Sciatic nerve (tissue), 2 donors: ENCODE measurements at places on chromosomes 4 and X.

- no peak for DNase-seq
Measured at GRCh38 chr4:85672959-85673358, 198.0 kb downstream of the ARHGAP24 start.

GRCh38 chr4:151715881-151716280, 44.9 kb downstream of the GATB start:
- DNase-seq, result no peak

DNA sequence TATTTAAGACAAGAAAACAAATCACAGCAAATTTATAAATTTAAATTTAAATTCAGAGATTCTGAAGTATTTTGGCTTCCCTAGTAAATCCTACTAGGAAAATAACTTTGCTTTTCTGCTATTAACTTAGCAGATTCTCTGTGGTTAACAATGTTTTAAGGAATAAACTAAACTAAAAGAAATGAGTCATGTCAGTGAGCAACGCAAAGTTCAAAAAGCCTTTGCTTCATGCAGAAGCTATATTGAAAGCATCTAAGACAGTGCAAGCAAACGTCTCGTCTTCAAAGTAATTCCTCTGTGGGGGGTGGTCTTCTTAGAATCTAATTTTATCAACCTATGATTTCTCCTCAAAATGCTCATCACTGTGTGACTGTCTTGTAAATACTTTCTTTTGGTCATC, 30.1 kb downstream of the GABRB1 start:
- no peak for DNase-seq

DNA sequence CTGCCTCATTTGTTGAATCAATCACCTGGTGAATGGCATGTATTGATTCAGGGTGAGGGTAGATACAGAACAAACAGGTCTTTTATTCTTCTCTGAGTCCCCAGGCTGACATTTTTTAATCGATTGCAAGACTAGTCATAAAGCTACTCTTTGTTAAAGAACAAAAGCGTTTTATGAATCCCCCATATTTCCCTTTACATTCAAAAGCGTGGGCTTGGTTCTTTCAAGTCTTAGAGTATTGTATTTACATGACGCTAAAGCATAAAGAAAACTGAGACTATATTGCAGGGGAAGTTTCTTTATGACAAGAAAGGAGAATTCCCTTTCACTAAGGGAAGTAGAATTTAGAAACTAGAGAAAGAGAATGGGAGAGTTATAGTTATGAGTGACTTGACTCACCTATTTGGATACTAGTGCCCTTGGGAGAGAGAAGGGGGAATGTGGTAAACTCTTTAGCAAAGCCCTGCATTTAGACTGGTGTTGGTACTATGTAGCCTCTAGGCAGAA, 69.3 kb upstream of the PDE5A start:
- DNase-seq, result no peak

- DNase-seq, result no peak
Measured at GRCh38 chr4:7516096-7516772, 81.5 kb upstream of the PSAPL1 start.

DNA sequence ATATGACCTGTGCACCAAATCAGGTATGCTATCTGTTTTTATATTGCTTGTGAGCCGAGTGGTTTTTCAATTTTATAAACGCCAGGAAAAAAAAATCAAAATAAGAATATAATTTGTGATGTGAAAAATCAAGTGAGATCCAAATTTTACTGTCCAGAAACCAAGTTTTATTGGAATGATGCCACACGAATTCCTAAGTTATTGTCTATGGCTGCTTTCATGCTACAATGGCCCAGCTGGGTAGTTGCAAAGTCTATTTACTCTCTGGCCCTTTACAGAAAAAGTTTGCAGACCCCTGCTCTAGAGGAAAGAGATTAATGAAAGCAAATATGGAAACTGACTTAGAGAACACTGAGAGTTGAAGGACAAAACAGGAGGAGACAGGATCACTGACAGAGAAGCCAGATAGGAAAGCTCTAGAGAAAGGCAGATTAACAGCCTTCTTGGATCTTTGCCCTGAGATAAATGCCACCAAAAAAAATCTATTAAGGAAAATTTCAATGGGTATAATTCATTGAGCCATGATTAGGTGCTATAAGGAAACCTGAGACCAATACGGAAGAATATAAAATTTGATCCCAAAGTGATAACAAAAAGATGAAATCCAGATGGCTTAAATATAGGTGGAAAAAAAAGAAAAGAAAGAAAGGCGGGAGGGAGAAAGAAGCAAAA, 29.8 kb downstream of the PRSS12 start:
- no peak for DNase-seq

DNA sequence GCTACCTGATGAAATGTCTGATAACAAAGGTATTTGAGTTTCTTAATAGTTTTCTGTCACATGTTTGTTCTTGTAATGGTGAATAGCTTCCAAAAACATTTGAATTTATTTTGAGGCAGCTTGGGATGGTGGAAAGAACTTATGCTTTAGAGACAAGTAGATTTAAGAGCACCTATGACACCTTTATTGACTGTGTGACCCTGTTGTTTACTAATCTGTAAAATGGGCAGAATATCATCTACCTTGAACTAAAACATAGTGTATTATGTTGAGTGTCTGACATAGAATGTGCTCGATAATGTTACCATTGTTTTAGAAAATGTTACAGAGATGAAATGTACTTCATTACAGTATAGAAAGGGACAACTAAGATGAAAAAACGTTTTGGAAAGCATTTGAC, 24.9 kb downstream of the STAG2 start:
- no peak for DNase-seq

- no peak for DNase-seq
Measured at GRCh38 chr4:142386449-142386848, 459.7 kb downstream of the INPP4B start.

DNA sequence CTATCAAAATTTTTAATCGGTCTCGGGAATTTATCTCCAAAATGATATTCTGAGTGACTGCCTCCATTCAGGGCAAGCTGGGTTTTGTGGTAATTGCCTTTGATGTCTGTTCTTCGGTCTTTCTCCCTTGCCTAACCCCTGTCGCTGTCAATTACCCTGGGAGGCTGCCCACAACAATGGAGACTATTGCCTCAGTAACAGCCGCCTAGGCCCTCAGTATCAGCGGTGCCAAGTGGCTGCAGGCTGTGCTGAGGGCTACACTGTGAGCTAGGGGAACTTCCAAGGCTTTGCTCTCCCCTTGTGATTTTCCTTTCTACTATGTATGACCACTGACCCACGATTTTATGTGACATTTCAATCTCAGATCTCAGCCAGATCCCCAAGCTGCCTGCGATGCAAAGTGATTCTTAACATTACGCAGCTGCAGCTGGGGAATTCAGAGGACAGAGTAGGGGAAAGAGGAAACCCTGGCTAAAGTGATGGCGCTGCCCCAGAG, 36.3 kb upstream of the REST start:
- DNase-seq, result no peak

DNA sequence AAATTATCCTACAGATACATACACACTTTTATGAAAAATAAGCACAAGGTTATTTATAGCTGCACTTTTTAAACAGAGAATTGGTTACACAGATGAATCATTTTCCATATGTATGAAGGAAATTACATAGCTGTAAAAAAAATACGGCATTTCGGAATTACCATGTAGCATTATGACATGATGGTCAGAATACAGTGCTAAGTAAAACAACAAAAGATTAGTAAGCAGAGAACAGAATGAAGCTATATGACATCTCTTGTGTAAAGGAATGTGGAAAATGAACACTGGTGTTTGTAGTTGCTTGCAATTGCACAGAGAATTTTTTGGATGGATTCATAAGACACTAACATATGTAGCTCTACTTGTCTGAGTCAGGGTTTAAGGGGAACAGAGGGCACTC, 1222.0 kb upstream of the PRKX start:
- no peak for DNase-seq

GRCh38 chr4:25155947-25156346, 4.3 kb downstream of the SEPSECS start:
- no peak for DNase-seq

DNA sequence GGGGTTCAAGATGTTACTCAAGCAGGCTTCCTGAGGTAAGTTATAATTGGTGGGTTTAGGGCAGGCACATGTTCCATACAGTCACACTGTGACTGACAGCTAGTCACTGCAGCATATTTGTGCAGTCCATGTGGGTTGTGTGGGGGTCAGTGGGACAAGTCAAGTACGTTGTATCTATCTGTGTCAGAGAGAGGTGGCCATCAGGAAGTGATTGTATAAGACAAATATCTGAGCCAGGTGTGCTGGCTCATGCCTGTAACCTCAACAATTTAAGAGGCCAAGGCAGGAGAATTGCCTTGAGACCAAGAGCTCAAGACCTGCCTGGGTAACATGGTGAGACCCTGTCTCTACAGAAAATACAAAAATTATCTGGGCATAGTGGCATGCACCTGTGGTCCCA, 509.3 kb downstream of the CENPC start:
- DNase-seq, result no peak

DNA sequence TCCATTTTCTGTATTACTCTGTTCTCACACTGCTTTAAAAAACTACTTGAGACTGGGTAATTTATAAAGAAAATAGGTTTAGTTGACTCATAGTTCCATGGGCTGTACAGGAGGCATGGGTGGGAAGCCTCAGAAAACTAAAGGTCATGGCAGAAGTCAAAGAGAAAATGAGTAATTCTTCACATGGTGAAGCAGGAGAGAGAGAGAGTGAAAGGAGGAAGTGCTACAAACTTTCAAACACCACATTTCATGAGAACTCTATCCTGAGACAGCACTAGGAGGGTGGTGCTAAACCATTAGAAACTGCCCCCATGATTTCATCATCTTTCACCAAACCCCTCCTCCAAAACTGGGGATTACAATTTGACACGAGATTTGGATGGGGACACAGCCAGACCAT, 108.0 kb upstream of the PBDC1 start:
- no peak for DNase-seq

- DNase-seq, result no peak
Measured at GRCh38 chr4:26736621-26737020, 124.0 kb upstream of the STIM2 start.

- no peak for DNase-seq
Measured at GRCh38 chr4:76897536-76898384, at the start of gene SOWAHB. Gene SOWAHB (minus strand): TSS chr4:76898144. CDS start chr4:76897849, 295 bp downstream.

GRCh38 chr4:112557676-112558411, 41.9 kb upstream of the NEUROG2 start:
- no peak for DNase-seq

GRCh38 chr4:74480267-74480666, 35.3 kb downstream of the AREG start:
- DNase-seq, result no peak

DNA sequence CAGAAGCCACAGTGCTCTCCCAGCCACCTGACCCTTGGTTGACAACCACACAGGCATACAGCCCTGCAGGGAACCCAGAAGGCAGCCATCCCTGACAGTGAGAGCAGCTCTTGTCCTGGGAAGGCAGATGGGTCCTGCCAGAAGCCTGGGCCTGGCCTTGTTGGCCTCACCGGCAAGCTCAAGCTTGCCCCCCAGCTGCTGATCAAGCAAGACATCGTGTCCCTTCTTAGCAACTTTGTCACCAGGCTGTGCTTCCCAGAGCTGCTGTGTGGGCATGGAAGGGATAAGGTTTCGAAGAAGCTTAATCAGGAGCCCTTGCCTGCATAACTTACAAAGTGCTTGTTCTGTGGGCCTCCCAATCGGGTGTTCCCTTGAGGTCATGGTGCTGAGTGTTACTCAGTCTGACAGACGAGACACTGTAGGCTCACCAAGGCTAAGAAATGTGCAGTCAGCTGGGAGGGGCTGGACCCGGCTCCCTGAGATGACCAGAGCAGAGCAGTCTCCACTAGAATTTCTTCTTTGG, 6.8 kb upstream of the ABLIM2 start:
- no peak for DNase-seq

- DNase-seq, result no peak
Measured at GRCh38 chr4:25427871-25428270, 50.8 kb downstream of the ANAPC4 start.

DNA sequence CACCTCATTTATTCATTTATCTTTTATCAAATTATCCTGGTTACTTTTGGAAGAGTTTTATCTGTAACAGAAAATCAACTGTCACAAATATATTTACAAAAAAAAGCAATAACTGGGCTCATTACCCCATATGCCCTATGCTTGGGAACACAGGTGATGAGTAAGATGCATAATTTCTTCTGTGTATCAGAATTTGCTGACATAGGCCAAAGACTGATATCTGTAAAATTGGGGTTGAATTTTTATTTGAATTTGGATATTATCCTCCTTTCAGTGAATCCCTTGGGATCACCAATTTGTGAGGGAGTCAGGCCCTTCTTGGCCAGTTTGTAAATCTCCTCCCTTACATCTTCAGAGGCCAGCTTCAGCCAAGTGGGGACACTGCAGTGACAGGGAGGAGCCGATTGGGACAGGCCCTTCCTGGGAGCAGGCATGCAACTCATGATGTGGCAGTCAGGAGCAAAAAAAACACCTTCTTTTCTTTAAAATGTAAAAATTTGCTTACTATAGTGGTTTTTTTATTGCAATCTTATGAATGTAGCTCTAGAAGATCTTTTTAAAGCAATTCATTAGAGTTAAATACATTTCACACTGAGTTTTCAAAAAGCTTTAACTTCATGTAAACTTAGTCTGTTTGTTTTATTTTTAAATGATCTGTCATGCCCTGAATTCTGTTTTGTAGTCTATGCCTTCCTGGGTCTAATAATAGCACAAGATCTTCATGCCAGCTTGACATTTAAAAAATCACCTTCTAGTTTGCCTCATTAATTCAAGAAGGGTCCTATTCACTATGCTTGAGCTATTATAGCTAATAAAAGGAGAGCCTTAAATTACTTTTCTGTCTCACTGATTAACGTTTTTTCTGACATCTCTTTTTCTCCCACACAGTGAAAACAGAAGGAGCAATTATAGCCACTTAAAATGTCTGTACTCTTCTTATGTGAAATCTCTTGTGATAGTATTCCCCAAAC, 136.6 kb upstream of the SPRY1 start:
- DNase-seq, result no peak

GRCh38 chrX:31099536-31100090, 27.8 kb upstream of the FTHL17 start:
- DNase-seq, result no peak

- no peak for DNase-seq
Measured at GRCh38 chrX:25300994-25301393, 285.2 kb upstream of the ARX start.

DNA sequence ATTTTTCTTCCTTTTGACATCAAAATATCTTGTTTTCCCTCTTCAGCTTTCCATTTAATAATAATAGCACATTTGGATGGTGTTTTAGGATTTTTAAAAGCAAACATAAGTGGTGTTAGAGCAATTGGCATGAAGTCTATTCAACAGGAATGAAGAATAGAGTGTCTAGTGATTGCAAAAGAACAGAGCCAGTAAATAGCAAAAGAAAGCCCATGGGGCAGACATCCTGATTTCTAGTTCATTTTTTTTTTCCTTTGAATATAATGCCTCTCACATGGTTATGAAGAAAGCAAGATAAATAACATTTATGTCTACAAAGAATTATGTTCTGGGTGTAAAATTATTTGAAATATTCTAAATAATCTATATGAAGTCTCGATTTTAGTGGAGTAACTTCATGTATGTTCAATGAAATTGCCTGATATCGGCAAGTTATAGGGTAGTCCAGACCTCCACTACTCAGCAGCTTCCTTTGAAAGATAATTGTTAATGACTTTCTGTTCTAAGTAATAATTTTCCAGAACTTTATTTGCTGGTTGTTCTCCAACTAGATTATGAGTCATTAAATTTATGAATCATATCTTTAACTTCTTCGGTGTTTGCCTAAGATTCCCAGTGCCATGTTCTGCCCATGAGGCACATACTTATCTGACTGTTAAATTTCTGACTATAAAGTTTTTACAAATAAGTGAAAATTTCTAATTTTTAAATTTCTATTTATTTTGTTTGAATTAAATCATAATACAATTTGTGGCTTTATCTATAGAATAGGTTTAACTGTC, 587.9 kb downstream of the TLL1 start:
- no peak for DNase-seq

GRCh38 chrX:120647127-120647526, 17.3 kb upstream of the C1GALT1C1 start:
- DNase-seq, result no peak
